ENCODE measurements at places on chromosomes 13 and 19.

DNA sequence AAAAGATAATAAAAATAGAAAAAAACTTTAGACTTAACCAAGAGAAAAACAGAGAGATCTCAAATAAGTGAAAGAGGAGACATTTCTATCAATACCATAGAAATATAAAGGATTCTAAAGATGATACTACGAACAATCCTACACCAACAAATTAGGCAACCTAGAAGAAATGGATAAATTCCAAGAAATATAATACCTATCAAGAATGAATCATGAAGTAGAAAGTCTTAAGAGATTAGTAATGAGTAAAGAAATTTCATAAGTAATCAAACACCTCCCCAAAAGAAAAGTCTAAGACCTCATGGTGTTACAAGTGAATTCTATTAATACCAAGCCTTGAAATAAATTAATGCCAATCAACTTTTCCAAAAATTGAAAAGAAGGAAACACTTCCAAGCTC is 1584.5 kb upstream of the MIR17HG start:
- DNase-seq = no peak

- no peak for DNase-seq
Observed at GRCh38 chr19:53871454-53871853, 3.8 kb downstream of the MYADM start.

DNA sequence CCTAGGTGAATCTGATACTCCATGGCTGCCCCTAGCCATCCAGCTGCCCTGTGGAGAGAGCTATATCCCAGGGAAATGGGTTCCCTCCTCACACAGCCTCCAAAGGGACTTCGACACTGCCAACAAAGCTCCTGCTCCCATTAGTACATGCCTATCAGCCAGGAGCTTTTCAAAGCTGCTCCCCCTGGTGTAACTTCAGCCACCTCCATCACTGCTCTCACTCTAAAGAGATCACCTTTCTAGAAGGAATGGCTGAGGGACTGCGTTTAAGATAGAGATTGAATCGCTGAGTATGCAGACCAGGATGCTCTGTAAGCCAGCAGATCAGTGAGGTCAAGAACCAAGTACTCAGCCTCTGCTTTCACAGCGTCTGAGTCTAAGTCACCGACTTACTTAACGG is 213.7 kb downstream of the NALCN start:
- DNase-seq = no peak

GRCh38 chr19:45999653-46000121 is 4.4 kb downstream of the CCDC61 start:
- no peak for DNase-seq

DNA sequence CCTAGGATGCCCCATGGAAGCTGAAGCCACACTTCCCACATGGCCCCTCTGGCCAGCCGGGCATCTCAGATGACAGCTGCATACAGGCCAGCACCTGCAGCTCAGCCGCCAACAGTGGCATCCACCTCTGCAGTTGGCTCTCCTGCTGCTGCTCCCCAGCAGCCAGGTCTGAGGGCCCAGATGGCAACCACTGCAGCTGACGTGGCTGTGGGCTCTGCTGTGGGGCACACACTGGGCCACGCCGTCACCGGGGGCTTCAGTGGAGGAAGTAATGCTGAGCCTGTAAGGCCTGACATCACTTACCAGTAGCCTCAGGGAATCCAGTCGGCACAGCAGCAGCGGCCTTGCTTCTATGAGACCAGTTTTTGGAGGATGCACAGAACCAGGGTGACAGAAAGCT is 45.3 kb upstream of the LSM14A start:
- DNase-seq = no peak

GRCh38 chr19:41945135-41945766 is 13.9 kb downstream of the RABAC1 start:
- no peak for DNase-seq
